Inflammatory macrophage treated with lipopolysaccharide for 4 hours (primary cell): ENCODE measurements at places on chromosomes 2 and 18.

GRCh38 chr2:170818752-170819470 lies 2.2 kb downstream of the GAD1 start:
- no peak for DNase-seq

DNA sequence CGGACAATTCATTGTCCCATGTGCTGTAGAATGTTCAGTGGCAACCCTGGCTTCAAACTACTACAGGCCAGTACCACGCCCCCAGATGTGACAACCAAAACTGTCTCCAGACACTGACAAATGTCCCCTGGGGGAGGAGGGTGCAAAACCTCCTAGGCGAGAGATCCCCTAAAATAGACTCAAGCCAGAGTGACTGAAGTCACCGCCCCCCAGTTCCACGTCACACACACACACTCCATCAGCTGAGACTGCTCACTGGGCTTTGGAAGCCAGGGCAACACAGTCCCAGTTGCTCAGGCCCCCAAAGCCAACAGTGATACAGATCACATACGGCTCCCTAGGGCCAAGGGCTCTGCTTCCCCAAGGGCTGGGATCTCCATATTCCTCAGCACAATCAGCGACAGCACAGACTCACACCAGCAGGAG lies 19.1 kb downstream of the HDAC4 start:
- peak; percentile 63 for DNase-seq

GRCh38 chr18:79468119-79468789 lies 72.5 kb downstream of the NFATC1 start:
- DNase-seq: no peak

DNA sequence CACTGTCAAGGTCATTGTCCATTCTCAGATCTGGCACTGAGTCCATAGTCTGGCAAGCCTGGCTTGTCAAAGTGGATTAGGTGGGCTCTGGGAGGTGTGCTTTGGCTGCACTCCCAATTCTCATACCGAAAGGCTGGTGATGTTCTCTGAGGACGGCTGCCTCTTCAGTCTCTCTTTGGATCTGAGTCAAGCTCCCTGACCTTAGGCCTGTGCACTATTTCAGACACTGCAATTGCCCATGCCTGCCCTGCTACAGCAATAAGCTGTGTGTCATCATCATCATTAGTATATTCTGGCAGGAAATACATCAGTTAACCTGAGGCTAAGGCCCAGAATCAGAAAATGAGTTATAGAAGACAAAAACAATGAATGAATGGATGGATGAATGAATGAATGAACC lies 1.6 kb upstream of the SLC5A7 start:
- no peak for DNase-seq

GRCh38 chr2:231704017-231704416 lies 4.3 kb upstream of the PTMA start:
- DNase-seq: no peak

DNA sequence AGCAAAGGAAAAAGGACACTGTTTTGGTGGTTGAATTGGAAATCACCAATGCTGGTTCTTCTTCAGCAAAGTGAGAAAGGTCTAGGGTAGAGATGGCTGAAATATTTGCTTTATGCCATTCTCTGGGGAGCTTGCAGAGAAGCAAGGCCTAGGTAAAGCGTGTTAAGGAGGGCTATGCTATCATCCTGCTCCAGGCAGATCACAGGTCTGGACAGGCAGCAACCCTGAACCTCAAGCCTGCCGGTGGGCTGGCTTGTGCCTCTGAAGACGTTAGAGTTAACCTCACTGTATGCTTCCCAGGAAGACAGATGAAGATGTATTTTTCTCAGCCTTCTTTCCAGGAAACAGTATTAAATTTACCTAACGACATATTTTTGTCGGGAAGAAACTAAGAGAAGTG lies 138.5 kb upstream of the LYPD6 start:
- DNase-seq: no peak

DNA sequence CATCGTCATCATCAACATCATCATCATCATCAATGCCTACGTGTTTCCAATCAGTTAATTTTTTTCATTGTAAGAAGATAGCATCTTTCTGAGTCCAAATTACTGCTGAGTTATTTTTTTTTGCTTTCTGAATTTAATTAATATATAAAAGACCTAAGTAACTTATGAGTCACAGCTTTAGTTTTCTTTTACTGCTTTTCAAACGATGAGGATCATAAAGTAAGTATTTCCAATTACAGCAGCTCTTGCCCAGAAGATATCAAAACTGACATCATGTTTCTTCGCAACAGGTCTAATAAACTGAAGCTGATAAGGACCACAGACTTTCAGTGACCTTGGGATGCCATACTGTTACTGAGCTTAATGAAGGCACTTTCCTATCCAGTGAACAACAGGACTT lies 442.2 kb downstream of the DSEL start:
- DNase-seq: no peak

- DNase-seq: no peak
These were observed 70.2 kb downstream of the LBH start for GRCh38 chr2:30301551-30301950.

GRCh38 chr2:240947607-240948006 lies 41.5 kb downstream of the CROCC2 start:
- no peak for DNase-seq

DNA sequence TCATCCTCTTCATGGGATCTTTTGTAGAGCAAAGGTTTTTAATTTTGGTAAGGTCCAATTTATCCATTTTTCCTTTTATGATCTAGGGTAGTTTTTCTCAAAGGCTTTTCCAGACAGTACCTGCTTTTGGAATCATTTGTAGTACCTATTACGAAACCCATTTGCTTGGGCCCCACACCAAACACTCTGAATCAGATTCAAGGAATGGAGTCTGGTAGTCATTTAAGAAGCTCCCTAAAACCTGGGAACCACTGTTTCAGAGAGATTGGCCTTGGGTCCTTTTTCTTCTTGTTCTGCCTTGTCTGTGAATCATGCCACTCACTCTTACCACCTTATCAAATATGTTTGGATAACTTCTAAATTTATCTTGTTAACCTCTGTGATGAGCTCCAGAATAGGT lies 40.3 kb downstream of the OSBPL6 start:
- no peak for DNase-seq

- DNase-seq: no peak
These were observed 321.2 kb upstream of the FANCL start for GRCh38 chr2:58562276-58562675.

DNA sequence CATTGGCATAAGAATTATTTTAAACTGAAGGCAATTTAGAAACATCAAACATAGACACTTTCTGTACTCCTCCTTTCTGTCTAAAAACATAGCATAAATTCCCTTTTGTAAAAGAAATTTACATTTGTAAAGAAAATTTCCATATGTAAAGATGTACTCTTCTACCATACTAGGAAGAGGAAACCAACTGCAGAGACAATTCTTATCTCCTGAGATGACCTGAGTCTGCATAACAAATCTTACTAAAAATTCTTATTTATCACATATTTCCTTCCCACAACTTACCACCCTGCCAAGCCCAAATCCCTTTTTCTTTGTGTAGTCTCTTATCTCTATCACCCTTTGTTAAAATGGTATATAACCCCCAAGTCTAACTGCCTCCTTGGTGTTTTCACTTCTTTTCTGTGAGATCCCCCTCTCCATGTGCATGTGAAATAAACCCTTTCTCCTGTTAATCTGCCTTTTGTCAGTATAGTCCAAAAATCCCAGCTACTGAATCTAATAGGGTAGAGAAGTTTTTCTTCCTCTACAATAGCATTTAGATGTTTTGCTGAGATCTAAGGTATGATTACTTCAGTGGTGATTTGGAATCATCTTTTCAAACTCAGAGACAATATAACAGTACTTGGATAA lies 81.0 kb downstream of the CHN1 start:
- DNase-seq: no peak

GRCh38 chr2:128841803-128842202 lies 523.1 kb upstream of the HS6ST1 start:
- DNase-seq: no peak

GRCh38 chr2:45390861-45391260 lies 220.2 kb downstream of the SRBD1 start:
- DNase-seq: no peak
